ENCODE measurements at places on chromosomes 5 and 9. TPM values are rescaled to one million over a fixed set of nuclear protein-coding genes. Genes with fewer than 3 reads are reported as not detected.
A peak's percentile ranks its signal among the peaks of the same experiment; 100 is the strongest.

Gene TMEM174
- not detected for total RNA-seq

DNA sequence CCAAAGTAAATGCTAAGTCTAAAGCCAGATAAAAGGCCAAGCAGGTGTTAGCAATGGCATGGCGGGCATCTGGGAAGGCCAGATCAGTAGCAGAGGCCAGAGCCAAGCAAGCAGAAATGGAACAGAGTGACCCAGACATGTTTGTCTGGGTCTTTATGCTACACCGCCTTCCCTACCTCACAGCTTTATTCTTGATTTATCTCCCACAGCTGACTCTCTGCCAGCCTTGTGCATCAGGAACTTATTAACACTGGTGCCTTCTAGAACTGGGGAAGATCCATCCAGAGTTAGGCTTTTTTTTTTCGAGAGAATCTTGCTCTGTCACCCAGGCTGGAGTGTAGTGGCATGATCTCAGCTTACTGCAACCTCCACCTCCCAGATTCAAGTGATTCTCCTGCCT, 112.5 kb upstream of the SLC44A1 start:
- H3K27ac ChIP-seq: peak overlapping the region; percentile 50
- no peaks in the 10 kb centered on the region for H3K36me3 ChIP-seq
- peak; percentile 47 for DNase-seq

DNA sequence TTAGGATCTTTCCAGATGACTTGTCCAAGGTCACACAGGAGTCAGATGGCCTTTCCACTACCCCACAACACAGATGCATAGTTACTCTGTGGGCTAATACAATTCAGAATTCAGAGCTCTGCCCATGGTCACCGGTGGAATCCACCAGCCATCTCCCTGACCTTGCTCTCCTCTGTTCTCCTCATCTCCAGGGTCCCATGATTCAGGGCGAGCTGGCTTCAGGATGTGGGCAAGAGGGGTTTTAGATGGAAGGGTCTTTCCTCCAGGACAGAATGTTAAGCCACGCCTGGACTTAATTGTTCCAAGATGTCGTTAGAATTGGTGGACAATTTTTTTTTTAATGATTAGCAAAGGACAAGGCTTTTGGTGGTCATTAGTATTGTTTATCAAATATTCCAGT, 81.7 kb upstream of the LARP1 start:
- H3K36me3 ChIP-seq: no peaks in the 10 kb centered on the region
- H3K4me3 ChIP-seq: no peak overlapping the region
- H3K27ac ChIP-seq: no peak overlapping the region
- no peaks in the 10 kb centered on the region for H3K27me3 ChIP-seq

DNA sequence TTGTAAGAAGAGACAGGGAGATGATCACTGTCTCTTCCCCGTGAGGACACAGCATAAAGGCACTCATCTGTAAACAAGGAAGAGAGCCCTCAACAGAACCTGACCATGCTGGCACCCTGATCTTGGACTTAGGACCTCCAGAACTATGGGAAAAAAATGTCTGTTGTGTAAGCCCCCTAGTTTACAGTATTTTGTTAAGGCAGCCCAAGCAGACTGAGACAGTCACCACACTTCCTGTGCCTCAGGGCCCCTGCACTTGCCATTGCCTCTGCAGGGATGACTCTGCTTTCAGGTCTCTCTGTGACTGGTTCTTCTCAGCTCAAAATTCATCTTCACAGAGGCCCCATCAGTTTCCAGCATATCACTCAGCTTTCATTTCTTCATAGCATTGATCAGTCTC, 372.1 kb downstream of the TLE1 start:
- no peak overlapping the region for H3K4me3 ChIP-seq
- no peaks in the 10 kb centered on the region for H3K36me3 ChIP-seq
- no peak for DNase-seq
- peaks cover 18% of the 10 kb centered on the region for H3K27me3 ChIP-seq
- no peaks in the 10 kb centered on the region for H3K4me1 ChIP-seq

DNA sequence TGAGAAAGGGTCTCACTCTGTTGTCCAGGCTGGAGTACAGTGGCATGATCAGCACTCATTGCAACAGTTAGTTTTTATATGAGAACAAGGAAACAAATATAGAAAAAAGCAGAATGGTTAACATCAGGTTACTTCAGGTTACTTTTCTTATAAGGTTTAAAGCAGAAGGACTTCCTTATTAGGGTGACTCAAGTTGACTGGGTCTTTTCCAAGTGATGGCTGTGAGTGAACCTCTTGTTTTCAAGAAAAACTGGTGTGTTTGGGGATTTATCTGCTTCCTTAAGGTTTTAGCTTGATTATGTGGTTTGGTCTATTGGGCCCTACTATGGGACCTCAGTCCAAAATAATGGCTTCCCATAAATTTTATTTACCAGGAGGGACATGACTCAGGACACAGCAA, 99.2 kb downstream of the ARRDC3 start:
- peak overlapping the region; percentile 78 for H3K27ac ChIP-seq
- peaks cover 33% of the 10 kb centered on the region for H3K4me1 ChIP-seq
- no peaks in the 10 kb centered on the region for H3K36me3 ChIP-seq
- H3K4me3 ChIP-seq: no peak overlapping the region
- no peaks in the 10 kb centered on the region for H3K27me3 ChIP-seq

DNA sequence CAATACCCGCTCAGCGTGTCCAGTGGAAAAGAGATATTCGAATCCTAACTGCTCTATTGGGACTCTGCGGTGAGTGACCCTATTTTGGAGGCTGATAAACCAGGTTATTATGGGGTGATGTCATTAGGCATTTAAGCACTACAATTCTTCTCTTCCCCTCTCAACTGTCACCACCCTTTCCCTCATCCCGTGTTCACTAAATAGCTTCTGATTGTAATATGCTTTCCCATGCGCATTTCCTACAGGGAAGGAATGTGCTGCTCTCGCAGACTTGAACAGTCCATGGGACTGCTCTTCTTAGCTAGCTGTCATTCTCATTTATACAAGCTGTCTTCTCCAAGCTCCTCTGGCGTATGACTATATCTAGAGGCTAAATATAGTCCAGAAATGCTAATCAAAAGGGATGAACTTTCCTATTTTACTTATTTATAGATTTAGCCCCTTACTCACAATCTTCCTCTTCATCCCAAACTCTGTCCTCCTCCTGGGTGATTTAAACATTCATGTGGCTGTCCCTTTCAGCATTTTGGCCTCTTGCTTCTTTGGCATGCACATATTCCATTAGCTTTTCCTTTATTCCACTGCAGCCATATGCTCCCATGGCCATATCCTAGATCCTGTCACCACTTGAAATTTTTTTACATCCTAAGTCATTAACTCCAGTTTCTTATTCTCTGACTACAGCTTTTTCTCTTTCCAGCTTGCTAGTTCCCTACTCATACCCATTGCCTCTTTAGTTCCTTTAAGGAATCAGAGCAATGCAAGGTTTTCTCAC, 39.6 kb upstream of the CSNK1G3 start:
- no peak for DNase-seq
- H3K36me3 ChIP-seq: no peaks in the 10 kb centered on the region
- no peak overlapping the region for H3K4me3 ChIP-seq
- H3K4me1 ChIP-seq: no peaks in the 10 kb centered on the region
- no peak overlapping the region for H3K27ac ChIP-seq
- no peaks in the 10 kb centered on the region for H3K27me3 ChIP-seq

DNA sequence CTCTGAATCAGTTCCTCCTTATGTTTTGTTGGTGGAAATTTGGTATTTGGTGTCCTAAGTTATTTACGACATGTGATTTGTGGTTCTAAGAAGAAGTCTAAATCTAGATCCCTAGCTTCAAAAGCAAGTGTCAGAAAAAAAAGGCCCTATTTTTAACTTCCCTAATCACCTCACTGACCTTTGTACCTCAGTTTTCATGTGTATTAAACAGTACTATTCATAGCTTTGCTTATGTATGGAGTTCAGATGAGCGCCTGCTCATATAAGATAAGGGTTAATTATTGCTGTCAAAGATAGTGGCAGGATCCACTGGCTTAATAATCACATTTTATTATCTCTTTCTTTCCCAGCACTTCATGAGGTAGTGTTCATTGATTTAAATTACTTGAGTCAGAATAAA, 318.2 kb downstream of the PARP8 start:
- DNase-seq: no peak
- H3K4me1 ChIP-seq: no peaks in the 10 kb centered on the region
- H3K36me3 ChIP-seq: no peaks in the 10 kb centered on the region
- H3K4me3 ChIP-seq: no peak overlapping the region
